ENCODE measurements at places on chromosomes 13 and 19.

GRCh38 chr13:68719815-68720214, 1387.8 kb upstream of the ATXN8OS start:
- no peak for DNase-seq

- no peak for DNase-seq
These were observed 182.4 kb downstream of the NUFIP1 start for GRCh38 chr13:44806826-44807225.

DNA sequence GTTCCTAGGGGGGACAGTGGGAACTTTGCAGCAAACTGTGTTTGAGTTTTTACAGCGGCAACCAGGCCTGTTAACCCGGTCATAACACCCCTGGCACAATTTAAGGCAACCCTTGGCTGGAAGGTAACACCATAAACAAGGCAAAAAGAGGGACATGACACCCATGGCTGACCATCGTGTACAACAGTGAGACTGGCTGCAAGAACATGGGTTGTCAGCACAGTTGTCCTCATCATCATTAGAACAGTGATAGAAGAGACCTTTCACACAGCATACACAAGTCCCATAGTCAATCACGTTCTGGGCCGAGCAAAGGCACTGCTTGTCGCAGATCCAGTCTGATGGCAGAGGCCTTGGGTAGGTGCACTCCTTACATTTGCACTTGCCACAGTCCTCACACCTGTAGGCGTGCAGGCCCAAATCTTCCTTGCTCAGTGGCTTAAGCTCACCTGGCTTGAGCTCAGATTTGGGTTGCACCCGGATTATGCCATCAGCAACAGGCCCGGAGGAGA, 4.1 kb downstream of the SPRY2 start:
- DNase-seq: no peak

GRCh38 chr19:52296400-52296772, 583 bp upstream of the ZNF480 start:
- DNase-seq: no peak

GRCh38 chr13:78015782-78016181, 97.2 kb upstream of the EDNRB start:
- no peak for DNase-seq

DNA sequence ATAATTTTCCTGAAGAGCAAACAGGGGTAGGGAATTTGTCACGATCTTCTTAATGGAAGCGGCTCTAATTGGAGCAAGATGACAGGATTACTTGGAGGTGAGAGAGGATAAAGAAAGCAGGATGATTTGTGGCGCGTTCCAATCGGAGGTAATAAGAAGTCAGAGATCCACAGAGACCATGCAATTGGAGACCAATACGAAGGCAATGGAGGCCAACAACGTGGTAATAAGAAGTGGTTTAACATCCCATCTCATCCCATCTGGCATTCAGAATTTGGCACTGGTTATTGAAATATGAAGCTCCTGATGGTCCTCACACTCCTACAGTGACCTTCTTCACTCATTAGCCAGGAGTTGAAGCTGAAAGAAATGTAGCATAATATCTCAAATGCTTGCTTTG, 130.6 kb downstream of the DLEU7 start:
- DNase-seq: no peak

DNA sequence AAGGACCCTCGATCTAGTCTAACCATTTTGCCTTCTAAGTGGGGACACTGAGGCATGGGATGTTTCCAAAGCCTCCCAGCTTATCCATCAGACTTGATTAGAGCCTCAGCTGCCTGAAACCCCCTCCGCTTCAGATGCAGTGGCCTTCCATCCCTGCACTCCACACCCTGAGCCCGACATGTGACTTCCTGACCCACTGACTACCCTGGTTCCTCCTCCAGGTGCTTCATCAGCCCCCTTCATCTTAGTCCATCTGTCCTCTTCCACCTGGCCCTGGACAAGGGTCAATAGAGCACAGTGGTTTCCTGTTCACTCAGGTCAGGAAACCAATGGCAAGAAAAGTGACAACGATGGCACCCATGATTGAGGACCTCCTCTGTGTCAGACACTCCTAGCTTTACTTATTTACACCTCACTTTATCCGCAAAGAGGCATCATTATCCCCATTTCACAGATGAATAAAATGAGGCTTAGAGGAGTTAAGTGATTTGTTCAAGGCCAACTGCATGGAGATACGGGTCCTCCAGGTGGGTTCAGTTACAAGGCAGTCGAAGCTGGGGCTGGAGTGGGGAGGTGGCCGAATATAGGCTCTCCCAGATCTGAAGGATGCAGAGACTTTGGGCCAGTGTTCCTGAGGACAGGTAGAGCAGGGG, 81.6 kb upstream of the TM9SF2 start:
- DNase-seq: no peak

DNA sequence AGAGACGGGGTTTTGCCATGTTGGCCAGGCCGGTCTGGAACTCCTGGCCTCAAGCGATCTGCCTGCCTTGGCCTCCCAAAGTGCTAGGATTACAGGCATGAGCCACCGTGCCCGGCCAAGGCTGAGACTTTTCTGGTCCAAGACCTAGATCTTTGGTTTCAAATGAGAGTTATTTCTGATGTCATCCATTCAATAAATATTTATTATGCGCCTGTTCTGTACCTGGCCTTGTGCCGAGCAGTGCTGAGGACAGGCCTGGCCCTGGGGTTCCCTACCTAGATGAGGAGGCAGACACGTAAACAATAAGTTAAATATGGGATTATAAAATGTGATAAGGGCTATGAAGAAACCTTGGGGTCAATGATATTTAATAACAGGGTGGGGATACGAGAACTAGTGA, 4.5 kb downstream of the RELB start:
- no peak for DNase-seq

GRCh38 chr13:27139565-27139964, 32.0 kb downstream of the USP12 start:
- no peak for DNase-seq

- DNase-seq: no peak
These were observed 73.4 kb upstream of the TRPC4 start for GRCh38 chr13:37942929-37943328.

- no peak for DNase-seq
These were observed 277.9 kb upstream of the SPRY2 start for GRCh38 chr13:80618781-80619180.

DNA sequence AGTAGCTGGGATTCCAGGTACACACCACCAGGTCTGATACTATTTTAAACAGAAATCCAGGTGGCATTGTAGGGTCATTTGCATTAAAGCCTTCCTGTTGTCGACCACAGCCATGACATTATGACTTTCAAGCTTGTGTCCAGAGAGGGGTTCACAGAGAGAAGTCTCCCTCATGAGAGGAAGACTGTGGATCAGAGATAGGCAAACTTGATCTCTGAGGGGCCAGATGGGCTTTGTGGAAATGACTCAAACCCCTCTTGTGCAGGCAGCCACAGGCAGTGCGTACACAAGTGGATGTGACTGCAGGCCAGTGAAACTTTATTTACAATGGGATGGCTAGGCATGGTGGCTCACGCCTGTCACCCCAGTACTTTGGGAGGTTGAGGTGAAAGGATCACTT, 27.8 kb upstream of the F2RL3 start:
- no peak for DNase-seq

DNA sequence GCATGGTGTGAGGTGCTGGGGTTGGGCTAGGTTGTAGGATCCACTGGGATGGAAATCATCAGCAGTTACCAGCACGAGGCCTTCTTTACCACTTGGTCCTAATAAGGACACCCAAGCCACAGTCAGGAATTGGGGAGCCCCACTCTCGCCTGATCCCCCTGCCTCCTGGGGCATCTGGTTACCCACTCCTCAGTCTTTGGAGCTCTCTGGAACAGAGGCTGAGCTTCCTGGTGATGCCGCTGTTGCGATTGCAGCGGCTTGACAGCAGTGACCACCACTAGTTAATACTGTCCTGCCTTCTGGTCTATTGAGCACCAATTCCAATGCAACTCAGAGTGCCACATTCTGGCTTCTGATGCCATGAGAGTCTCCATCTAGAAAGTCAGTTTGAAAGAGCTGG, 13.5 kb downstream of the TMEM272 start:
- no peak for DNase-seq

- no peak for DNase-seq
These were observed 101.2 kb downstream of the SPRY2 start for GRCh38 chr13:80239571-80240255.

DNA sequence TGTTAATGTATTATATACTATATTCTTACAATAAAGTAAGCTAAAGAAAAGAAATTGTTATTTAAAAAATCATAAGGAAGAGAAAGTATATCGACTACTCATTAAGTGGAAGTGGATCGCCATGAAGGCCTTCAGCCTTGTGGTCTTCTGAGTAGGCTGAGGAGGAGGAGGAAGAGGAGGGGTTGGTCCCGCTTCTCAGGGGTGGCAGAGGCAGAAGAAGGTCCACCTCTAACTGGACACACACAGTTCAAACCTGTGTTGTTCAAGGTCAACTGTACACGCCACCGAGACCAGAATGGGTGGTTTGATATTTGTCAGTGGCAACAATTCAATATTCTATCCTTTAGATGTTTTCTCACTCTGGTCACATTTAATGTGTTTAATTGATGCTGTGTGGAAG, 67.2 kb downstream of the ALOX5AP start:
- no peak for DNase-seq

GRCh38 chr19:4566402-4567051, 7.0 kb upstream of the SEMA6B start:
- no peak for DNase-seq

GRCh38 chr19:20660473-20661140, 764 bp downstream of the ZNF626 start:
- DNase-seq: no peak

- no peak for DNase-seq
These were observed 236.0 kb downstream of the PCDH9 start for GRCh38 chr13:66994097-66994496.

GRCh38 chr19:35226748-35227147, 1.8 kb downstream of the FAM187B start:
- DNase-seq: no peak

DNA sequence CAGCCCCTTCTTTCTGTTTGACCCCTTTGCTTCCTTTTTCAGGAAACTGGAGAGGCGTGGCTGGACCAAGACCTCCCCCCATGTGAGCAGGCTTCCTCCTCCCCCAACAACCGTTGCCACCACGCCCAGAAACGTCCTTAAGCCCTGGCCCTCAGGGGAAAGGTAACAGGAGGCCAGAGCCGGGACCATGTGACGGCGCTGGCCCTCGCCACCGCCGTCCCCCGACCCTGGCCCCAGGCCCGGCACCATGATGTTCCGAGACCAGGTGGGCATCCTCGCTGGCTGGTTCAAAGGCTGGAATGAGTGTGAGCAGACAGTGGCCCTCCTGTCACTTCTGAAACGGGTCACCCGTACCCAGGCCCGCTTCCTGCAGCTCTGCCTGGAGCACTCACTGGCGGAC, 14.4 kb downstream of the SAMD4B start:
- DNase-seq: no peak

DNA sequence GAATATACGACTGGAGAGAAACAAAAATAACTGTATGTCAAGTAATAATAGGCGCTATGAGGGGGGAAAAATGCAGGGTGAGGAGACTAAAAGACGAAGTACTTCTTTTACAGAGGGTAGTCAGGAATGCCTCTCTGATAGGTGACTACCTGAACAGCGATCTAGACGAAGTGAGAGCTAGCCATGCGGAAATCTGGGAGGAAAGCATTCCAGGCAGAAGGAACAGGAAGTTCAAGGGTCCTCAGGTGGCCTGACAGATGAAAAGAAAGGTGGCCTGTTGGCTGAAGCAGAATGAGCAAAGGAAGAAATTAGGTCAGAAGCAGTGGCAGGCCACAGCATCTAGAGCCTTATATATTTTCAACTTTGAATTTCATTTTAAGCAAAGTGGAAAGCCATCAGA, 13.3 kb downstream of the ZDHHC20 start:
- no peak for DNase-seq

Data from GDM1 (cell line).